ENCODE measurements at places on chromosomes 1 and 21.

- no peak for ATAC-seq
Observed at GRCh38 chr1:224670506-224670905, 54.4 kb downstream of the CNIH3 start.

DNA sequence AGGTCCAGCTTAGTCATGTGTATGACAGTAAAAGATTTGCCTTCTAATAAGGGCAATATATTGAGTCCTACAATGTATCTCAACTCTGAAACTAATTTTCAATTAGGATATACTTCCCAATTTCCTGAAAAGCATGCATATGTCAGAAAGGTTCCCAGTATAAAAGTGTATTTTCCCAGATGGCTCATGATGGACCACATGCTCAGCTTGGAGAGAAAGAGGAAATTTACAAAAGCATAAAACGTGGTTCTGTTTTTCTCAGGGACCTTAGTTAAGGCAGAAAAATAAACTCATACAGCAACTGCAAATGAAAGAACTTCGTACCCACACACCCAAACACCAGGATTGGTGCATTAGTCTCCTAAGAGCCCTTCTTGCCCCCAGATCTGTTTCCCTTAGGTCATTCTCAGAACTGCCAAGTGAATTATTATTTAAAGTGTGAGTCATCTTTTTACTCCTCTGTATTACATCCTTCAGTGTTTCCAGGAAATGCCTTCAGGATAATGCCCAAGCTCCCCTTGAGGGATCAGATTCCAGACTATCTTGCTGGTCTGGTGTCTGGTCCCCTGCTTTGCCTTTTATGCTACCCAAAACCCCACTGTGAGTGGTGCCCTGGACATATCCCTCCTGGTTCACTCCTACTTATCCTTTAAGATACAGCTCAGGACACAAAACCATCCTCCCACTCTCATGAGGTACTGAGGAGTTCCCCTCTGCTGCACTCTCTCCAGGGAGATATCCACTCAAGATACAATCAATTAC lies 57.4 kb downstream of the SSX2IP start:
- ATAC-seq = peak; percentile 56

- ATAC-seq = peak; percentile 4
Observed at GRCh38 chr21:45525153-45525909, 16.9 kb downstream of the SLC19A1 start.

DNA sequence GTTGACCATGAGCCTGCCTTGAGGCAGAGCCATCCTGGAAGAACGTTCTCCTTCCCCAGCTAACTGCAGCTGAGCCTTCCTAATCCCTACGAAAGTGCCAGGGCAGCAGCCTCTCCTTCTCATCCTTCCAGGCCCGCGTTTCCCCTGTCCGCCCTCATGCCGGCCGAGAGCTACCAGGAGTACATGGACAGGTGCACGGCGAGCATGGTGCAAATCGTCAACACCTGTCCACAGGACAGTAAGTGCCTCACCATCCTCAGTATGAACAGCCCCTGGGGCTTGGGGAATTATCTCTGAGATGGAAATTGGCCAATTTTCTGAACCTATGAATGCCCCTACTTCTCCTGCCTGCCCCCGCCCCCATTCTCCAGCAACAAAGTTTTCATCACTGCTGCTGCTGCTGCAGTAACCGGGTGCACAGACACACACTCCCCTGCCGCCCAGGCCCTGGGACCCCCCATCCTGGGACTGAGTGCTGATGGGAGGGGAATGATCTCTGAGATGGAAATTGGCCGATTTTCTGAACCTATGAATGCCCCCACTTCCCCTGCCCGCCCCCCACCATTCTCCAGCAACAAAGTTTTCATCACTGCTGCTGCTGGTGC lies 39.6 kb downstream of the UBASH3A start:
- ATAC-seq = no peak

DNA sequence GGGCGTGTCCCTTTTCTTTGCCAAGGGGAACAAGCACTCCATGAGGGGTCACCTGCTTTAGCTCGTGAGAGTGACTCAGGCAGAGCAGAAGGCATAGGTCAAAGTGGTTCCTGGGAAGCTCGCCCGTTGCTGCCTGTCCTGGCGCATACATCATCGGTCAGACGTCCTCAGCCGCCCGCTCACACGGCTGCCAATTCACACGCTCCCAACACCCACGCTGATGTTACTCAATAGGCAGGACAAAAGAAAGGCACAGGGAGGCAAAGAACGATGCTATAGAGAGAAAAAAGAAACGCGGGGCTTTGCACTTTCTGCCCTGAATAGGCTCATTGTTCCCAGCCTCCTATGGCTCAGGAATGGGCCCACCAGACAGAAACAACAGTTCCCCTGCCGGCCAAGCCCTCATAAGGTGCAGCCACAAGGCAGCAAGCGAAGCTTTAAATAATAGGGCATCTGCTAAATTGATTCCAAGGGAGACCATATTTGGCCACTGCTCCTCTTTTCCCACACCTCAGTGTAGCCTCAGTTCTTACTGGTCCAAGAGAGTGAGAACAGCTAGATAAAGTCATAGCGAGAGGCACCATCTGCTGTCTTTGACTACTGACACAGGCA lies 38.7 kb downstream of the VTCN1 start:
- peak; percentile 69 for ATAC-seq

- no peak for ATAC-seq
Observed at GRCh38 chr21:35164971-35165483, 115.9 kb upstream of the RUNX1 start.

GRCh38 chr1:41468122-41468762 lies 16.2 kb downstream of the EDN2 start:
- no peak for ATAC-seq
